ENCODE measurements at places on chromosomes 1 and 21.

DNA sequence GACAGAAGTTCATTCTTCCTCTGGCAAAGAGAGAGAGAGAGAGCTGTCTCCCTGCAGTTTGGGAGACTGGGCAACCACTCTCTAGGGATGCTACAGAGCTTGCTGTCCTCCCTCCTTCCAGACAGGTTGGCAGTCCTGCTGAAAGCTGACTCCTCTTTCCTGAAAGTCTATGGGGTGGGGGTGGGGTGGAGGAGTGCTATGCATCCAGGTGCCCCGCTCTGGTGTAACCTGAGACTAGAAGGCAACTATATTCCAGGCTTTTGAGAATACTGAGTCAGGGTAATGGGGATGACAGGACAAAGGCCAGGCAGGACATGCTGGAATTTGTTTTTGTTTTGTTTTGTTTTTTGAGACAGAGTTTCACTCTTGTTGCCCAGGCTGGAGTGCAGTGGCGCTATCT is 55.4 kb downstream of the OPTC start:
- DNase-seq, result no peak

GRCh38 chr21:45959182-45959581 is 22.4 kb upstream of the COL6A1 start:
- DNase-seq, result no peak

DNA sequence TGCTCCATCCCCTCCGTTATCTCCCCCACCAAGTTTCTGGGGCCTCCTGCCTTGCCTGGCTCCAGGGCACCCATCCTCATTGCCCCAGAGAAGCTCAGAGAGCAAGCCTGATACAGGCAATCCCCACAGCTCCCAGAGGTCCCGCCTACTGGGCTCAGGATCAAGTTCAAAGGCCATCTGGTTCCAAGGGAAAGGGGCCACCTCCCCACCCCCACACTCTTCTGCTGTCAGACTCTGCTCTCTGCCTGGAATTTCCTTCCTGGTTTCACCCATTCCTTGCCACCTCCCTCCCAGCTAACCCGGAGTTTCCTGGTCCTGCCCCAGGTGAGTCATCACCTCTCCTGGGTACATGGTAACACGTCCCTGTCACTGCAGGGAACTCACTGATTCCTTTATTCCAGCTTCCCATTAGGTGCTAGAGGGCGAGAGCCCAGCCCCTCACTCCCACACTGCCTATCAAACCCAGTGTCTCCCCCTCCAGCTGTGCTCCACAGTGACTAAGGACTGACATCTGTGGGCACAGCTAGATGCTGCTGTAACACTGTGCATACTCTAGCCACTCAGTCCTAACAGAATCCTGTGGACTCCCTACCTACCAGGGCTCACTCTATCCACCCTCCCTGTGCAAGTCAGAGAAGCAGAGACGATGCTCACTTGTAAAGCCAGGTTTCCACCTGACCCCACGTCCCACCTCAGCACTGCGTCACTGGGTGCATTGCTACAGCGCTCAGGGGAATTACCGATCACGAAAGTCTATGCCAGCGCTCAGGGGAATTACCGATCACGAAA is 21.8 kb downstream of the RSPH1 start:
- no peak for DNase-seq

DNA sequence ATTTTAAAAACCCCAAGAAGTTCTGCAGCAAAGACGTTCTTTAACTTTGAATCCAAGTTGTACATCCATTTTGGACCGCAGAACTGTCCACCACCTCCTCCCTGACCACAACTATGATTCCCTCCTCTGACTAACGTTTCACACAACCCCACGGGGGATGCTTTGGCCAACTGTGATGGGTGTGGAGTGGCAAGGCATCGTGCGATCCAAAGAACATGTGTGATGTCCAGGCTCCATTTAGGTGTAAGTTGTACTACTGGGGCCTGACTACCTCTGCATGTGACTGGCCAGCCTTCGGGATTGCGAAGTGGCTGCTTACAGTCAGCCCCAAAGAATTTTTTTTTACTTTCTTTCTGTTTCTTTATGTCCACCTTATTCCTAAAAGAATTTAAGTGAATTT is 6.7 kb downstream of the KCNJ15 start:
- DNase-seq, result no peak

- DNase-seq, result no peak
These were observed 20.5 kb upstream of the CNN3 start for GRCh38 chr1:94947437-94947836.

GRCh38 chr1:202046748-202047708 is 36.6 kb downstream of the ELF3 start:
- DNase-seq, result no peak

DNA sequence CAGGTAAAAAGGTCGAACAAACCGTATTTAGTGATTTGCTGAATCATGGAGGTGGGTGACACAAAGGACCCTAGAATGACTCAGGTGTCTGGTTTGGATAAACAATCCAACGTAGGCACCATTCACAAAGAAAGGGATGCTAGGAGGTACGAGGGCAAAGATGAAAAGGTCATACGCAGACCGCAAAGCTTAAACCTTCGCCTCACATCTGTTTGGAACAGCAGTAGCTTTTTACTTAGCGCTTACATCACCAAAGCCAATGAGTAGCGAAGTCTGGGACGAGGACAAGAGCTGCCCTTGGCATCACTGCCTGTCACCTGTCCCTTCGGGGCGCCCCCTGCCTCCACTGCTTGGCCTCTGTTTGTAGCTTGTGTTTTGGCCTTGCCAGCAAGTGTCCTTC is 350.2 kb downstream of the SMYD3 start:
- no peak for DNase-seq

- peak; percentile 77 for DNase-seq
These were observed 78.0 kb downstream of the STUM start for GRCh38 chr1:226626577-226626956.

GRCh38 chr1:30406996-30407864 is 316.2 kb downstream of the MATN1 start:
- DNase-seq, result no peak

GRCh38 chr1:113488576-113489177 is 98.4 kb downstream of the MAGI3 start:
- DNase-seq, result no peak

DNA sequence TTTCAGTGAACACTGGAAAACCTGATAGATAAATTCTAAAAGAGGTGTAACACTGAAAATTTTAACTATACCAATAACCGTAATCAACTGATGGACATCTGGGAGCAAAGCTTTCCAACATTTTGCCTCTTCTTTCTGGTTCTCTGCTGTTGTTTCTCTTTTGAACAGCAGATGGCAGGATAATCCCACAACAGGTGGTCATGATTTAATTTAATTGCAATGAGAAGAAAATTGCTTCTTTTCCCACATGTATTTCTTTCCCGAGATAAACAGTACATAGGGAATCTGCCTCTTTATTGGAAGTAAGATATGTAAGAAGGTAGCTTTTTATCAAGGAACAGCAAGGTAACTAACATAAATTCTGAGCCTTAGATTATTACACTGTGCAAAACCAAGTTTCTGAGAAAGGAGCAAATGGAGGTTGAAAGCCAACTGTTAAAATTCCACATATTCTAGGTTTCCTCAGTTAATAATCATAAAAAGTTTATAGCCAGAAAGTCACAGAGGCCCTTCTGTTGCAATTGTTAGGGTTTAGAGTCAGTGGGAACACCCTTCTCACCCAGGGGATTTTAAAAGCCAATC is 72.9 kb downstream of the RPS6KA1 start:
- no peak for DNase-seq

DNA sequence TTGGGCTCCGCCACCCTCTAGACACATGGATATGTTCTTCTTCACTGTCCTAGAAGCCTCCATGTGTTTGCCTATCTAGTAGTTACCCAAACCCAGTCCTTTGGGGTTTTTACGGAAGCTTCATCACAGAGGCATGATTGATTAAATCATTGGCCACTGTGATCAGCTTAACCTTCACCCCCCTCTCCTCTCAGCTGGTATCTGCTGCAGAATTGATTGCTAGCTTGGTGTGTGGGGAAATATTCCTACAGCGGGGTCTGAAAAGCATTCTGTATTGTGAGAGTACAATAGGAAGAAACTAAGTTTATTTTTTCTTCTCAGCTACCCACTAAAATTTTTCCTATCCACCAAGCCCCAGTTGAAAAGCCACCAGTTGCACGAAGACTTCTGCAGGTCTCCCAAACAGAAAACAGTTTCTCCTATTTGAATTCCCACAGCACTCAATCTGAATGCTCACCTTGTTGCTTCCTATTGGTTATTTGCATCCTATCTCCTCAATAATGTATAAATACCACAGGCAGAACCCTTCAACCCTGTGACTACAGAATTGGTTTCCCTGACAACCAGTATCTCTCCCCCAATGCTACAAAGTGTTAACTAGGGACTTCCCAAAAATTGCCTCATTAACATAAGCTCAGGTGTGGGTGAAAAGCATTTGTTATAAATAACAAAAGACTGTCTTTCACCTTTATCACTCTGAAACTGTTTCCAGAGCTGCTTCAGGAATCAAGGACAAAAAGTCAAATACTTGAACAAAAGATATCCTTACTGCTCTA is 9.3 kb upstream of the VANGL1 start:
- no peak for DNase-seq

DNA sequence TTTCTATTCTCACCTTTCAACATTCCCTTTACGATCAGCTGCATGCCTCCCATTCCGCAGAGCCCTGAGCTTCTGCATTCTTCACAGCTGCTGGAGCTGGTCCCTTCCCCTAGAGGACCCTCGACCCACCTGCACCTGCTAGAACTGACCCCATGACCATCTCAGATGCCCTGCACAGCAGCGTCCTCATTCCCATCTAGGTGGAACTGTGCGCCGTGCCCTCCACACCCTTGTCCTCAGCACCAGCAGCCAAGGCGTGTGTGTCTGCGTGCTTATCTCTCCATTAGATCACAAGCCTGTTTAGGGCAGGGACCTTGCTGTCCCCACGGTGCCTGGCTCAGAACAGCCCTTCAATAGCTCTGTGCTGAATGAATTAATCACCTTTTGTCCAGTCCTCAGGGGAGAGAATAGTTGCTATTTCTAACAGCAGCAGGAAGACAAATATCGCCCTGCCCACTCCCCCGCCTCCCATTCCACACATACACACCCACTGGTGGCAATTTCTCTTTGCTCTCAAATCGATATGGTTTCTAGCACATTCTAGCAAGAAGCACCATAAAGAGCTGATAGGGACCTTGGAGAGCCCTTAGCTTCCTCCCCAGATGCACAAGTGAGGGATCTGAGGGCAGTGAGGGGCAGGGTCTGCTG is 61.7 kb downstream of the KCNN3 start:
- no peak for DNase-seq

DNA sequence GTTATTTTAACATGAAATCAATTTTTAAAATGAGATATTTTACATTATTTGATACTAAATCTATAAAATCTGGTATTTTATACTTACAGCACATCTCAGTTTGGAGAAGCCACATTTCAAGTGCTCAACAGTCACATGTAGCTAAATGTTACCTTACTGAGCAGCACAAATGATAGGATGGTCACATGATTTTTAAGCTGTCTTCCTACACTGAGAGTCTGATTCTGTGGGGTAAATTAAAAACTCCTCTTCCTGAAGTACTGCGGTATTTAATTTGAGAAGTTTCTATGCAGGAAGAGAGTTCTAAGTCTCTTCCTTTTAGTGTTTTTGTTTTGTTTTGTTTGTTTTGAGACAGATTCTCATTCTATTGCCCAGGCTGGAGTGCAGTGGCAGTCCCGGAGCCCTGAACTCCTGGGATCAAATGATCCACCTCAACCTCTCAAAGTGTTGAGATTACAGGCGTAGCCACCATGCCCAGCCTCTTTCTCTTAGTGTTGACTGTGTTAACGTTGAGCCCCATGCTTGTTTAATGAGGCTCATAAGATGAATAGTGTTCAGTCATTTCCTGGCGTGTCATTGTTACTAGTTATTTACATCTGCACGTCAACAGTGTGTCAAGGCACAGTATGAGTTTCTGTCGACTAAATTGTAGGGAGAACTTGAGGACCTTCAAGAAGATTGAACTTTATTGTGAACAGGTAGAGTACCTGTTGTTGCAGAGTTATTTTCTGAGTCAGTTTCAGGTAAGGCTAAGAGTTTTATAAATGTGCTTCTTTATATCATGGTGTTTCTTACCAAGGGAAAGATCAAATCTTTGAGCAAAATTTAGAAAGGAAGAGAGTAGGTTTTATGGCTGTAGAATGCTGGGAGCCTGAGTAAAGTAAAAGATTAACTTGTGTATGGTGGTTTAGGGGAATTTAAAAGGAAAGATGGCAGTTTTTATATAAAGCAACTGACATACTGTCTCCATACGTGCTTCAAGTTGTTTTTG is 3.3 kb downstream of the CNST start:
- no peak for DNase-seq

DNA sequence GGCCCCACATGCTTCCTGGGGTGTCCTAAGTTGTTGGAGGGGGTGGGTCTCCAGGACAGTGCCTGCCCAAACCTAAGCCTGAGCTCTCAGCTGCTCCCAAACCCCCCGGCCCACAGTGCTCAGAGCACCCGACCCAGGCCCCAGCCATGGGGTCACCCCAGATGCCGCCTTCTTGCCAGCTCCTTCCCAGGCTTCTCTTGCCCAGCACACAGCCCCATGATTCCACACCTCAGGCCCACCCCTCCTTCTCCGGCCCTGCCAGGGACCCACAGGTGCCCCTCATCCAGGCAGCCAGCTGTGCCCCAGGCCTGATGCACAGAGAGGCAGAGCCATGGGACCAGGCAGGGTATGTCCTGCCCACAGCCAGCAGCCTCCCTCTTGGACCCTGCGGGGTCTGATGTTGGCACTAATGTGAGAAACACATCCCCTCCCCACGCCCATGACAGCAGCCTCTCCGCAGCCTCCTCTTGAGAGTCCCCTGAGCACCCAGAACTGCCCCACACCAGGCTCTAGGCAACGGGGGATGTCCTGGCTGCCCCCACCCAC is 4.9 kb downstream of the WNT9A start:
- no peak for DNase-seq

- DNase-seq, result no peak
These were observed 11.7 kb downstream of the SRSF4 start for GRCh38 chr1:29169976-29170375.

GRCh38 chr1:36705629-36706028 is 222.9 kb upstream of the CSF3R start:
- DNase-seq, result no peak

GRCh38 chr1:8303141-8303540 is 14.8 kb upstream of the SLC45A1 start:
- no peak for DNase-seq

GRCh38 chr1:233656687-233657086 is 42.8 kb downstream of the KCNK1 start:
- DNase-seq, result no peak

DNA sequence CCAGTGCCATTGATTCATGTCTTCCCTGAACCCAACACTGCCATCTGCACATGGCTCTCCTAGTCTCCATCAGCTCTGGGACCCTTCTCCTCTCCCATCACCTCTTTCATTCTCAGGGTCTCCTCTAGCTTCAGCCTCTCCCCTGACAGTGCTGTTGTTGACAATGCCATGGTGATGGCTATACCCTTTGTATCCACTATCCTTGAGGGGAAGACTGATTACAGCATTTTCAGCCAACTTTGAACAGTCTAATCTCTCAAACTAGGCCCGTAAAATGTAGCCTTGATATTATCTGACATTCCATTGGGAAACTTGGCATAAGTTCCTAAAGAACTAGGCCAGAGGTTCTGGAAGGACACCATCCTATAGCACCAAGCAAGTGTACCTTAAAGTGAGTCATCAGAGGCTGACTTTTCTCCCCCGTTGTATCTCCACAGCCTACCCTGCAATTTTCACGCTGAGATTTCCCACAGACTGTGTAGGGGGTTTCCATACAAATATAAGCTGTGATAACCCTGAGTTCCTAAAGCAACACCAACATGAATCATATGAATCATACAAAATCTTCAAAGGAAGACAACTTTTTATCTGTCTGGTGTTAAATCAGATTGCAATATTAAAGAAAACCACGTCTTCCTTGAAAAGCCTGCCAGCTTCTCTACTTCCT is 5.8 kb downstream of the HAO2 start:
- no peak for DNase-seq

- no peak for DNase-seq
These were observed 28.8 kb upstream of the MTMR11 start for GRCh38 chr1:149965440-149965839.
